ENCODE measurements at places on chromosomes 2 and 18.

DNA sequence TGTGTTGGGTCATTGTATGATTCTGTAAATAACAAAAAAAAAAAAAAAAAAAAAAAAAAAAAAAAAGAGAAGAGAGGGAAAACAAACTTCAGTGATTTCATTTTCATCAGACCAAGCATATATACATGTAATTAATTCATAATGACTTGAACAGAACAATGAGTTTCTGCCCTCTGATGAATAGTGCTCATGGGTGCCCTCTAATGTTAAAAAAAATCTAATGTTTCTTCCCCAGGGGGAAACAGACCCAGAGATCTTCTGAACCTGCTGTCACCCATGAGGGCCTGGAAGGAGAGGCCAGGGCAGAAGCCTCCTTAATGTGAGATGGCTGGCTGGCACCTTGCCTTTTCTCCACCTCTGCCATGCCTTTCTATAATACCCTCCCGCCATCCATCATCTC lies 289.2 kb downstream of the ZNF521 start:
- DNase-seq, result no peak

GRCh38 chr18:36331521-36331971 lies 34.0 kb downstream of the FHOD3 start:
- no peak for DNase-seq

DNA sequence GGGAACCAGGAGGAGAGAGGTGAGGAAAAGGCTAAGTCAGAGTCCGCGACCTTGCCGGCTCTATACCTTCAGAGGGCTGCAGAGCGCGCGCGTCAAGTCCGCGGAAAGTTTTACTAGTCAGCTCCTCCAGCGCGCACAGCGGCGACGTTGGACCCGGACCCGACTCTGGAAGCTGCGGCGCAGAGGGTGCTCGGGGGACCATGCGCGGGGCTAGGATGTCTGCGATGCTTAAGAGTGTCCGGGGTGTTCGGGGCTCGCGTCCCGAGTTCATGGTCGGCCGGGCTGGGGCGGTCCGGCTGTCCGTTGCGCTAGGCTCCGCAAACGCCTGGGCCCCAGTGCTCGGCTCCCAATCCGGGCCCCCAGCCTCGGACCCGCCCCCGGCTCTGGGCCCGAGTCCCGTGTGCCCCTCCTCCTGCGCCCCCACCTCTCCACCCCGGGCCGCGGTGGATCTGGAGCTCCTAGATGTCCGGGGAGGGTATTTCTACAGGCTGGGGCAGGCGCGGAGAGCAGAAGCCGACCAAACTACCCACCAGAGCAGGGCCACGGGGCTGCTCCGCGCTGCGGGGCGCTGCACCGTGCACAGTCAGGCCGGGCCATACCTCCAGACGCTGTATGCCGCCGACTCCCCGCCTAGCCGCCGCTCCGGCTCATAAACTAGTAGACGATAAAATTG lies at the start of gene LBX2:
TSS of gene LBX2 (minus strand) at position 337 of the 673 bp plus-strand sequence. CDS start at position 271, 66 bp downstream.
- DNase-seq, result no peak

- DNase-seq, result no peak
Observed at GRCh38 chr2:168033966-168034365, 213.4 kb downstream of the STK39 start.

- DNase-seq, result no peak
Observed at GRCh38 chr2:127560931-127561280, 25.4 kb downstream of the MYO7B start.

DNA sequence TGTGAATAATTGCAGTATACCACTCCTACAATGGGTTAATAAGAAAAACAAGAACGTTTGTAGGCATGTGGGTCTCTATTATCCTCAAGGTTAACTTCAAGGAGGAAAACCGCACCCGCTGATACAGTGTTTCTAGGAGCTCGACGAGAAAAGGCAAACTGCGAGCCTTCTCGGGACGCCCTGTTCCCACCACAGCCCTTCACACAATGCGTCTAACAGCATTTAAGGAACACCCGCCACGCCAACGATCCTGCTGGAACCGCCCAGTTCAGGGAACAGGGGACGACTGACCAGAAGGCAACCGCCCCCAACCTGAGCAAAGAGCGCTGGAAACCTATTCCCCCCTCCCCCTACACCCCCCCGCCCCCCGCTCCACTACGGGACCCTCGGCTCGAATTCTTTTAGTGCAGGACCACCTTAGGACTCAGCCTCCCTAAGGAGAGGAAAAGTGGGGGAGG lies 710 bp upstream of the TMSB10 start:
- DNase-seq, result no peak

- no peak for DNase-seq
Observed at GRCh38 chr18:44945888-44946401, 265.3 kb downstream of the SETBP1 start.
